ENCODE measurements at places on chromosomes 3 and 15.

DNA sequence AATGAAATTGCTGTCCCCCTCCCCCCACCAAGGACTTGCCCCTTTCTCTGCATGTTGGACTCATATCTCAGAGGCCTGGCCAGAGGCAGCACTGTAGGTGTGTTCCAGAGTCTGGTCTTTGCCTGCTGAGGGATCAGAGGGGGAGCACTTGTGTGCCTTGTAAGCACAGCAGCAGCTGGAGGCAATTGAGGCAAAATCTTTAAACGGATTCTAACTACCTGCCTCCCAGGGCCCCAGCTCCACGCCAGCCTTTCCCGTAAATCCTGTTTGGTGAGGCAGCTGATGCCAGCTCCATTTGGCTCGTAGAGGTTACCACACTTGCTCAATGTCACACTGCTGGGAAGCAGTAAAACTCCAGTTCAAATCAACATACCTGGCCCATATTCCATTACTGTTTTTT is 2.3 kb upstream of the IDH2 start:
- DNase-seq: no peak

DNA sequence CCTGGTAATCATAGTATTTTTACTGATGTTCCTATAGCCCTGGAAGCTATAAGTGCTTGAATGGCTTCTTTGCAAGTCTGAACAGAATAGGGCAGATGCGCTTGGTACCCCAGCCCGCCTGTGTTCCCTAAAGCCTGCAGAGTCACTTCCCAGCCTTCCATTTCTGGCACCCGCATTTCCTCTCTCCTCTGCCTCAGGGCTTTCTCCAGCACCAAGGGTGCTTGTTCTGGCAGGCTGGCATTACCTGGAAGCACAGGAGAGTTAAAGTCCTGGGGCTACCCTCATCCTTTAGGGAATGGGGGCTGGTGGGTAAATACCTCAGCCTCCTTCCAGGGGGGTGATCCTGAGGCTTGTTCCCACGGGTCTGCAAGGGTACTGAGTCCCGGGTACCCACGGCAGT is 7.4 kb upstream of the CHRNA3 start:
- no peak for DNase-seq

DNA sequence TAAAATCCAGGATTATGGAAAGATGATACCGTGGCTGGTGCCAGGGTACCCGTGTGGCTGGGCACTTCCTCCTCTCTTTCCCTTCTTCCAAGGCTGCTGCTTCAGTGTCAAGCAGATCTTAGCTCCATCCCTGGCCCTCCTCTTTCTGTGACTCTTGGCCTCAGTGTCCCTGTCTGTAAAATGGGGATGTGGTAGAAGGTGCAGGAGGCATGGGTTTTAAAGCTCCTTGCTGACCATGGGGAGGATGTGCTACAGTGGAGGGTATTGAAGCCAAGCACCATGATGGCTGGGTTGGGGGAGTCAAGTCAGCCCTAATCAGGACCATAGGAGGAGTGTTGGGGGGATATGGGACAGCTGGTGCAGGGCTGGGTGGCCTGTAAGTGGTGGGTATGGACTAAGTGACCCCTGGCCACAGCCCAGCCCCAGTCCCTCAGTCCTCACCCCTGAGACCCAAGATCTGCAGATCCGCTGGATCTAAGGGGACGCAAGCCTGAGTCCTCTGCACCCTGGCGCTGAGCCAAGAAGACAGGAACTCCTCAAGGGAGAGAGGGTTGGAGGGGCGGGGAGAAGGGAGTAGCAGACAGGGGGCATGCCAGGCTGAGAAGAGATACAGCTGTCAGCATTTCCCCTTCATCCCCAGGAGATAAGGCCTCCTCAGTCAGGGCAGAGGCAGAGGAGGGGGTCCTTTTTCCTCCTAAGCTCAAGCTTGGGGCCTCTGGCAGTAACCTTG is 12.0 kb downstream of the PTH1R start:
- DNase-seq: no peak

GRCh38 chr3:87503900-87504498 is 227.6 kb upstream of the POU1F1 start:
- DNase-seq: no peak

DNA sequence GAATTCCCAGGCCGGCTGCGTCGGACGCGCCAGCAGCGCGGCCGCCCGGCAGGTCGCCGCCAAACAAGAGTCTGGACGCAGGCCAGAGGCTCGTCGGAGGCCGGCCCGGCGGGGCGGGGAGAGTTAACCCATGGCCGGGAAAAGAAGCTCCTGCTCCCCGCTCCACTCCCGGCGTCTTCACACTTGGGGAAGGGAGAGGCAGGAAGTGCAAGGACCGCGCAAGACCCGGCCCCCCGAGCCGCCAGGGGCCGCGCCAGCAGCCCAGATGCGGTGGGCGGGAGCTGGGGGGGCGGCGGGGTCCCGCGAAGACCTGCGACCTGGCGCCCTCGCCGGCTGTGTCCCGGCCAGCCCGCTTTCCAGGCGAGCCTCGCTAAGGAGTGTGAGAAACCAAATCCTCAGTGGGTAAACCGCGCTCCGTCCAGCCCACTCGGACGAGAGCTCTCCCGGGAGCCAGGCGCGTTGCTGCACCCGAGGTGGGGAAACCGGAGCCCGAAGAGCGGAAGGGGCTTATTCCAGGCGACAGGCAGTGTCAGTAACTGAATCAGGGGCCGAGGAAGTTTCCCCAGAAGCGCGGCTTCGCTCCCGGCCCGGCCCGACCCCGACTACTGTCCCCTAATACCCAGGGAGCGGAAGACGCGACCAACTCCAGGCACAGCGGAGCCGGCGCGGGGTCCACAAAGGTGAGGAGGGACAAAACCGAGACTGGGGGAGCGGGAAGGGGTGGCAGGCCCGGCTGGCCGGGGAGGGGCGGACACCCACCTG is 721 bp downstream of the ADAMTS7 start:
- DNase-seq: no peak

All from activated CD8-positive, alpha-beta memory T cell treated with anti-CD3 and anti-CD28 coated beads for 1 hour (primary cell).